ENCODE measurements at places on chromosomes 5 and 9. TPM values are rescaled to one million over a fixed set of nuclear protein-coding genes. Genes with fewer than 3 reads are reported as not detected.

GRCh38 chr5:171785517-171785916, at the start of gene SMIM23:
Gene SMIM23, plus strand, starts transcription at chr5:171785817. Its CDS starts 55 bp downstream, at chr5:171785872.
- no peaks in the 10 kb centered on the region for H3K4me1 ChIP-seq
- no peaks in the 10 kb centered on the region for H3K27me3 ChIP-seq
- H3K4me3 ChIP-seq, result no peak within 1 kb of the TSS

The ANKRD34B gene
- total RNA-seq, result not detected

GRCh38 chr5:165119175-165119574, 1613.8 kb downstream of the MAT2B start:
- H3K4me3 ChIP-seq, result no peak overlapping the region
- H3K36me3 ChIP-seq, result no peaks in the 10 kb centered on the region
- no peaks in the 10 kb centered on the region for H3K4me1 ChIP-seq
- no peaks in the 10 kb centered on the region for H3K27me3 ChIP-seq
- DNase-seq, result no peak

The OLFML2A gene
- 11.2 TPM for total RNA-seq

- H3K4me3 ChIP-seq, result peak overlapping the region; percentile 26
- H3K27ac ChIP-seq, result peak overlapping the region; percentile 84
- peaks cover 26% of the 10 kb centered on the region for H3K36me3 ChIP-seq
- DNase-seq, result no peak
Observed at GRCh38 chr9:35606138-35606504, 1.1 kb downstream of the TESK1 start.
